ENCODE measurements at places on chromosomes 1 and 21.
A peak's percentile ranks its signal among the peaks of the same experiment; 100 is the strongest.

GRCh38 chr1:70071601-70072000, 133.8 kb downstream of the LRRC40 start:
- no peak for DNase-seq

GRCh38 chr1:34973326-34973725, 11.8 kb downstream of the TMEM35B start:
- DNase-seq, result no peak

DNA sequence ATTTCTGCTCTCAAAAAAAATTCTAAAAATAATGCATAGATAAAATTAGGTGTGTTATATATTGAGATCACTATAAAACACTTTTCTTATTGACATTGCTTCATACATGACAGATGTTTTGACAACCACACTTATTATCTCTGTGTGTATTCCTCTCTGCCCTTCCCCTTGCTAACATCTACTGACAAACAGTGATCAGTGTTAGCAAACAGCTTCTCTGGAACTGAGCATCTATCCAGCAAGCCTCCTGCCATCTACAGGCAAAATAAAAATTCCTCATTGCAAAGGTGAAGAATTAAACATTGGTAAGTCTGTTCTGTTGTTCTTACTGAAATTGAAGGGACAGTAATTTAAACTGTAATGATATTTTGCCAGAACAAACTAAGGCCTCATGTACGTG, 2153.9 kb downstream of the NCAM2 start:
- DNase-seq, result no peak

GRCh38 chr1:209999005-209999404, 61.0 kb downstream of the SYT14 start:
- no peak for DNase-seq

DNA sequence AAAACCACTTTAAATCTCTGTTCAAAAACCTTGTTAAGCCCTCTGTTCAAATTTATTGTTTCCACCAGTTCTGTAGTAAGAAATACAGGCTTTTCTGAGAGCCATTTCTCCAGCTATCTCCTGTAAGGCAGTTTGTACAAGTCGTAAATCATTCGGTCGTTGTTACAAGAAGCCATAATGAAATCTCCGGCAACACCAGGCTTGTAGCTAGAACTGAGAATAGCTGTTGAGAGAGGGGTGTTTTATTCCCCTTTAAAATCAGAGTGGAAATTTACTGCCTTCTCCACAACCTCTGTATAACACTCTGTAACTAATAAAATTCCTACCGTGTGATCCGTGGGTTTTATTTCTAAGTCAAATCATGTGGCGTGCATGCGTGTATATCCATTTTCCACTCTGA, 335.8 kb upstream of the KAZN start:
- DNase-seq, result no peak

DNA sequence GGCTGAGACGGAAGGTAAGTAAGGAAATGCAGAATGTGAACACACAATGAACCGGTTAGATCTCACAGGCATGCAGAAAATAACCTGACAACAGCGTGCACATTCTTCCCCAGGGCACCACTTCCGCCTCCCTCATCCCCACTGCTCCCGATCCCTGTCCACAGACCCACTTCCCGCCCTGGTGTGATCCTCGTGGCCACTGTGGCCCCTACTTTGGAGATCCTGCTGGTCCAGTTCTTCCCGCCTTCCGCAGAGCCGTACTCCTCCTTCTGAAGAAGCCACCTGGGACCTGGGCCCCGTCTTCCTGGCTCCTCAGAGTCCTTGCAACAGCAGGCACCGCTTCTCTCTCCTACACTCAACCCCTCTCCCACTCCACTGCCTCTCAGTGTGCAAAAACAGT, 1.4 kb upstream of the GSTM4 start:
- no peak for DNase-seq

DNA sequence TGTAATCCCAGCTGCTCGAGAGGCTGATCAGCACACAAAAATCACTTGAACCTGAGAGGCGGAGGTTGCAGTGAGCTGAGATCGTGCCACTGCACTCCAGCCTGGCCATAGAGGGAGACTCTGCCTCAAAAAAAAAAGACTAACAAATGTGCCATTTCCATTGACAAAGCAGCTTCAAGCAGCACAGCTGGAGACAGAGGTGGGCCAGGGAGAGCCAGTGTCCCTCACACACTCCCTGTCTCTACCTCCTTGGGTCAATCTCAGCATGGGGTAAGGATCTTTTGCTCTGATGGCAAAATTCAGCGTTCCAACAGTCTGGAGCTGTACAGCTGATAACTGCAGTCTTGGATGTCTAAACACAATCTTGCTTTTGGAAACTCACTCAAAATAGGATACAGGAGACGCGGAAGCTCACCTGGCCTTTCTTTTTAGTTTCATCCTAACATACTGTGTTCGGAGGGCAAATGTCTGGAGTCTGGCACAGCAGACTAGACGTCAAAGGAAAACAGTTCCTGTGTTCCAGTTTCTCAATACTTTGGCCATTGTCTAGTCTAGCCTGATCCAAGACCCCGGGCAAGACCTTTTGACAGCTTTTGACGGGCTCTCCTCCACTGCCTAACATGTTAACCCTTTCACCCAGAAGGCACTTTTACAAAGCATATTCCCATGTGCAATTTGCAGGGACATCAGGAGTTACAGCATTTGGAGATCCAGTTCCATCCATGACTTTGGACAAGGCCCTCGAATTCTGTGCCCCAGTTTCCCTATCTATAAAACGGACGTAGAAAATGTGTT, 2.9 kb downstream of the RCC2 start:
- no peak for DNase-seq

- peak; percentile 3 for DNase-seq
Measured at GRCh38 chr21:15005391-15005790, 59.4 kb downstream of the NRIP1 start.

DNA sequence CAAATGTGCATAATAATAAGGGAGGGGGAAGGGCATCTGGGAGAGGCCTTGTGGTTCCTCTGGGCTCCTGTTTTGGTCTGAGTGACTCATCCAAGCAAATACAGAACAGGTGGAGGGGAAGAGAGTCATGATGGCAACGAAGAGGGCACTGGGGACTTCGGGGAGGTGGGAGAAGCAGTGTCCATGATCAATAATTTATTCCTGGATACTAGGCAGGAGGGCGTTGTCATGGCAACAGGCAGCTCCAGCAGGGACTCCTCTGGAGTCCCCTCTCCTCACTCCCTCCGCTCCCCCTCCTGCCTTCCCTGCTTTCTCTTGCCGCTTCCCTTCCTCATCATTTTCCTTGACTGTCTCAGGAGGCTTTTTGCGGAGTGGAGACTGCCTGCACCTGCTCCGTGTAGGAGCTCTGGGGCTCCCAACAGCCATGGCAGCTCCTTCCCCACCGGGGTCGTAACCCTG, 12.3 kb upstream of the NFASC start:
- DNase-seq, result no peak

DNA sequence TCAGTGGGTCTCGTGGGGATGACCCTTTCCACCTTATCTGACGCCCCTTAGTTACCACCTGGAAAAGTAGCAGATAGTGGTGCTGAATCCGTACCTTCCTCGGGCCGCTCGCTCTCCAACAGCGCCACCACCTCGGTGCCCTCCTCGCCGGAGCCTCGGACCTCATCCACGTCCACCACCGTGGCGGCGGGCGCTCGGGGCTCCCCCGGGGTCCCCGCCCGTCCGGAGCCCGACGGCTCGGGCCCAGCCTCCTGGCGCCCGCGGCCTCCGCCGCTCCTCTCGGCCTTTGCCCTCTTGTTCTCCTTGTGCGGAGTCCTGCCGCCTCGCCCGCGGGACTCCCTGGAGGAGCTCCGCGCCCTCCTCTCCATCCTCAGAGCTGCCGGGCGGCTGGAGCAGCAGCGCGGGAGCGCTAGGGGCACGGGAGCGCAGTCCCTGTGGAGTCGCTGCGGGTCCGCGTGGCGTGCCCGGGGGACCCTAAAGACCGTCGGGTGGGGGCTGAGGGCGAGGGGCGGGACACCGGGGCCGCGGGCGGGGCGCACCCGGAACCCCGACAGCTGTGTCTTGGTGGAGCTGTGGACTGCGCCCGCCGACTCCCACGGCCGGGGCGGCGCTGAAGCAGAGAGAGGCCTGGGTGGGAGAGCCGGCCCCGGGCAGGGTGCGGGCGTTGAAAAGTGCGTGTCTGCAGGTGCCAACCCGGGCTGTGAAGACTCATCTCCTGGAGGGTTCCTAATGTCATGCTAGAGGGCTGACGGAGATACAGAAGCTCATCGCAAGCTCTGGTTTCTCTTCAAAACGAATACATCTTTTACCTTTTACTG, at the start of gene NPHS2:
NPHS2 (minus strand) TSS at position 452 of the 818 bp plus-strand sequence; CDS start at position 368, 84 bp downstream.
- DNase-seq, result no peak

GRCh38 chr1:107600607-107601160, 364.3 kb downstream of the VAV3 start:
- DNase-seq, result no peak

GRCh38 chr1:64186138-64186897, 17.1 kb upstream of the UBE2U start:
- DNase-seq, result no peak

DNA sequence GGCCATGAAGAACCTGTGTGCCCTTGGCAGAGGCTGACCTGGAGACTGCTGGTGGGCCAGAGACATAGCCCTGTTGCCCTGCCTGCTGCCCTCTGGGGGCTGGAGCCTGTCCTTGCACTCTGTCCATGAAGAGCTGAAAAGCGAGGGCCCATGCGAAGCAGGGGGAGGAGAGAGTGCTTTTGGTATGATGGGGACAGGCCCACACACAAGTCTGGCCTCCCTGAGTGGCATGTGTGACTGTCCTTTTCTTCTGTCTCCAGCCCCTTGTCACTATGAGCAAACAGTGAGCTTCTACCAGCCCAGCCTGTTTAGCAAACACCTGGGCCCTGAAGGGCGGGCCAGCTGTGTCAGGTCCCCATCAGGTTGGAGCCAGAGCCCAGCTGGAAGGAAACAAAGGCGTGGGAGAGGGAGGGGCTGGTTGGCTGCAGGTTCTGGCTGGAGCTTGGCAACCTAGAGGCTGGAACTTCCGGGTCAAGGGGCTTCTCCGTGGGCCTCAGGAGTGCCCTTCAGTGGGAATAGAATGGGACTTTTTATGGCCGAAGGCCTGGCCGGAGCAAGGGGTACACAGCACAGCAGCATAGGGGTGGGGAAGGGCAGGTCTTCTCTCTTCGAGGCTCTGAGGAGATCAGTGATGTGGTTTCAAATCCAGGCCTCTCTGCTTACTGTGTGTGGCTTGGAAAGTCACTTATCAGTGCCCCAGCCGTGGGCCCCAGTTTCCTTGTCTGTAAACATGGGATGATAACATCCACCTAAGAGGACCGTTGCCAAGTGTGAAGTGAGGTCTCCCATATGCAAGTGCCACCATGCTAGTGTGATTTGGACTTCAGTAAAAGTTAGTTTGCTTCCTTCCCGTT, 14.3 kb downstream of the QSOX1 start:
- DNase-seq, result no peak

- DNase-seq, result no peak
Measured at GRCh38 chr1:229101011-229101871, 169.7 kb upstream of the RAB4A start.

GRCh38 chr1:41754540-41754939, 164.2 kb downstream of the HIVEP3 start:
- DNase-seq, result no peak

- DNase-seq, result no peak
Measured at GRCh38 chr1:51729824-51730301, 113.0 kb downstream of the OSBPL9 start.

DNA sequence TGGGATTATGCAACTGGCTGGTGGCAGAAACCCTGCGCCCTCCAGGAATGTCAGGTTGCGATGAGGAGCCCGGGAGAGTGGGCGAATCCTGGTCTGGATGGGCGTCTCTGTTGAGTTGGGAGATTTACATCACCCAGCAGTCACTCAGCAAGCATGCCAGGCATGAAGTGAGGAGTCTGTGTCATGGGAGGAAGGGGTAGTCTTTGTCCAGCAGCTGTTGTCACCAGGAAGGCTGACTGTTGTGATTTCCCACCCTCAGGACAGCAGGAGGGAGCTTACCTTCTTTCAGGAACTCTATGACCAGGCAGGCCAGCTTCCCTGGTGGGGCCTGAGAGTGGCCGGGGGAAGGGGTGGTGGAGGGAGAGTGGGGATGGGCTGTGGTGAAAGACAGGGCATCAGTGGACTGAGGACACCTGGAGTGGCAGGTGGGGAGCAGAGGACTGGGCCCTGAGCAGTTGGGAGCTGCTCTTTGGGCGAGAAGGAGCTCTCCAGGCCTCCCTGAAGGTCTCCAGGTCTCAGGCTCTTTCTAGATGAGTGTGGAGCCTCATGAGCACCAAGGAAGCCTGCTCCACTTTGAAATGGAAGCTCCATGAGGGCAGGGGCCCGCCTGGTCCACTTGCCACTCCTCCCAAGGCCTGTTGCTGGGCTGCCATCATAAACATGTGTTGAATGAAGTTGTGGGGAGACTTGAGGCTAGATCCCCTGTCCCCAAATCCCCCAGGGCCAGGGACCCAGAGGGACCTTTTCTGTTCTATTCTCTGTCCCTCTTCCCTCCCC, 21.3 kb upstream of the PKP1 start:
- no peak for DNase-seq

- peak; percentile 62 for DNase-seq
Measured at GRCh38 chr1:19606817-19607642, 37.1 kb upstream of the NBL1 start.

DNA sequence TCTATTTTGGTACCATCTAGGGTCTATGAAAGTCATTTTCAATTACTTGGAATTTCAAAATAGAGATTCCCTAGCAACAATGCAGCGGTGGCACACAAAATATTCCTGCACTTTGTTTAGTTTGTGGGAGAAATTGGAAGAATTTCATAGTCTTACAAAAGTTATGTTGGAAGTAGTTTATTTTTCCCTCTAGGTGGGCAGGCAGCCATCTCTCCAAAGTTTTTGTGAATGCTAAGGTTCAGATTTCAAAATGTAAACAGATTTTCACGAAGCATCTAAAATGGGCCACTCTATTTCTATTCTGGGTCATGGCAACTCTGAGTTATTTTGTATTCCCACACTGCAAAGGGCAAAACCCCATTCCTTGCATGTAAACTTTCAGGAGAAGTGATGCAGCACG, 8.0 kb downstream of the SMCP start:
- DNase-seq, result no peak

DNA sequence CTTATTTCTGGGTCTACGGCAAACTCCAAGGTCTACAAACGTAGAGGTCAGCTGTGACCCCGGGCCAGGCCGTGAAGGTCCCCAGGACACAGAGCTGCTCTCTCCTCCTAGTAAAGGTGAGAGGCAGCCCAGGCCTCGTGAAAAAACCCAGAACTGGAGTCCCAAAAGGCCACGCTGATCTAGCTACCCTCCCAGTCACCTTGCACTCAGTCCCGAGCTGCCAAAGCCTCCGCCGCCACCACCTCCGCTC, 125 bp downstream of the ATP5PF start:
- no peak for DNase-seq

GRCh38 chr1:198771563-198772153, 132.8 kb downstream of the PTPRC start:
- DNase-seq, result no peak

DNA sequence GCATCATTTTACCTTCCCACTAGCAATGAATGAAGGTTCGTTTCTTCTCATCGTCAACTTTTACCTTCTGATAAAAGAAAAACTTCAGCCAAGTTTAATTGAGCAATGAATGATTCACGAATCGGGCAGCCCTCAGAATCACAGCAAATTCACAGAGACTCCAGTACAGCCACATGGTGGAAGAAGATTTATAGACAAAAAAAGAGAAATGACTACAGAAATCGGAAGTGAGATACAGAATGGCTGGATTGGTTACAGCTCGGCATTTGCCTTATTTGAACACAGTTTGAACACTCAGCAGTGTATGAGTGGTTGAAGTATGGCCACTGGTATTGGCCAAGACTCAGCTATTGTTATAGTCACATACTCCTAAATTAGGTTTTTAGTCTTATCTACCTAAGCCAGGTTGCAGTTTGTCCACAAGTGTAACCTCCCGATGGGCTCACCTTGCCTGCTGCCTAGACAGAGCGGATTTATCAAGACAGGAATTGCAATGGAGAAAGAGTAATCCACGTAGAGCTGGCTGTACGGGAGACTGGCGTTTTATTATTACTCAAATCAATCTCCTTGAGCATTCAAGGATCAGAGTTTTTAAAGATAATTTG, 15.3 kb downstream of the AK4 start:
- DNase-seq, result no peak
